ENCODE measurements at places on chromosomes 4 and X.

DNA sequence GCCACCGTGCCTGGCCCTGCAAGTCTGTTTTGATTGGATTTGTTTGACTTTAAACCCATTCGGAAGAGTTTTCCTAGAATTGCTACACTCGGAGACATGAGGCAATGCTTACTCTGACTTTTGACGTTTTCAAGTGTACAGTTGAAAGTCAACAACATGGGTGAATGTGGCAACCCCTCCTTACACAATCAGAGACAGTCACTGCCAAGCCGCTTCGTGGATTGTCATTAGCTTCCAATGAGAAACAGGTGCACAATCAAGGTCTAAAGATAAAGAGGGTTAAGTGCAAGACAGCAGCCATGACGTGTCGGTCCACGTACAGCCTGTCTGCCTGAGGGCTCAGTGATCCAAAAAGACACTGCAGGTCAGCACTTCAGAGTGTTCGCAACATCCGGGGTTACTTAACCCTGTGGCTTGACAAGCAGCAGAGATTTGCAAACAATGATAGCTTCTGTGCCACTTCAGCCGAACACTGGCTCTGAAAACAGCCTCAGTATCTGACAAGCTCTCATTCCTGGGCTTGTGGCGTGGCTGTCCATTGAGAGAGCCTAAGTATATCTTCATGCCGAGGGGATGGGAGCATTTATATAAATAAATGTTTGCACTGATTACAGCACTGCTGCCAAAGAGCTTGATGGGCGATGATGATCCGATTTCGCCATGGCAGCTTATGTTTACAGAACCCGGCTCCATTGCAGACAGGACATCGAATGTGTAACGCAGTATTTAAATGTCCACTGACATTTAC lies 180.0 kb downstream of the DHRSX start:
- no peak for DNase-seq

DNA sequence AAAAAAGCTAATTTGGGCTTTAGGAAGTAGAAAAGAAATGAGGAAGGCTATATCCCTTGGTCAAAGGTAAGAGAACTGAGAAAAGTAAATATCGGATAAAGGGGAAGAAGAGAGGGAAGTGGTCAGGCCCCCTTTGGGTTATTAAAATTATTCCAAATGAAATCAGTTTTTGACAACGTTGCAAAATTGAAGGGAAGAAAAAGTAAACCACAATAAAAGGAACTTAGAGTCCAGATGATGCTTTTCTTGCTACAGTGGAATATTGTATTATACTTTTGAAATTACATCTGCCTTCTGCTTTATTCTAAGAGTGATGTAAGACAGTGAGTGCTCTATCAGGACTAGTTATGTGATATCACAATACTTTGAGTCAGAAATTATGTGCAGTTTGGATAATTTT lies 59.4 kb upstream of the RBPJ start:
- no peak for DNase-seq

GRCh38 chr4:152180369-152180768 lies 355.5 kb downstream of the FBXW7 start:
- DNase-seq: no peak

- DNase-seq: no peak
Measured at GRCh38 chr4:184097241-184097605, 120.5 kb downstream of the ENPP6 start.

DNA sequence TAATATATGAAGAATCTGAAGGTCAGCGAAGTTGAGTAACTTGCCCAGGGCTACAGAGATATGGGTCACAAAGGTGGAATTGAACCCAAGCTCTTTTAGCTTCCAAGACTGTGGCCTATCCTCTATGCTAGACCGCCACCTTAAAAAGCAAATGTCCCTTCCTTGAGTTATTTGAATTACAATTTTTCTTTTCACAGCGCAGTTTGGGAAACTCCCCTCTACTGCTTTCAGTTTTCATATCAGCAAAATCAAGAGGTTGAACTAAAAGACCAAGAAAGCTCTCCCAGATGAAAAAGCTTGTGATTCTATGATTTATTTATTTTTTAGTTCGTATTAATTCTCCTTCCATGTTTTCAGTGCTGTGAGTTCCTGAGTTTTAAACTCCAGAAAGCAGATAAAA lies 174.5 kb upstream of the C1QTNF7 start:
- no peak for DNase-seq

DNA sequence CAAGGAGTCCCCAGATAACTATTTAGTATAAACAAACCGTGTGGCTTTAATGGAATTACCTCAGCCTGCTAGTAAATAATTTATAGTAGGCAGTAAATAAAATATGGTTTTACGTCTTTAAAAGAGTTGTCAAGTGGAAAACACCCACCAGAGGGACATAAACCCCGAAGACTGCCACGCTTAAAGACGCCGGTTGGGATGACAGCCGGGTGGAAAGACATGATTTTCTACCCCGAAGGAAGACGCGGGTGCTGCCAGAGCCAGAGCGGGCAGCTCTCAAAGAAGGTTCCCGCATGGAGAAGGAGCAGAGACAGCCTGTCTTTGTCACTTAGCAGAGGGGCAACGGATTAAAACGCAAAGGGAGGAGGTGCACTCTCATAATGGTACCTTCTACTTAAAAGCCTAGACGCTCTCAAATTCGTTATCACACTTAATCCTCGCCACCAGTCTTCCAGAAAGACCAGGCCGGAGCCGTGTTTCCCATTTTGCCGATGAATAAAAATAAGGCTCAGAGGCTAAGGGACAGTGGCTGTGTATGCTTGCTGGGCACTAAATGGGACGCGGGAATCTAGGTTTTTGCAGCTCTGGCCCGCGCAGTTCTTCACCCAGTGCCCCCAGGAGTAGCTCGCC lies 140.5 kb upstream of the ZIC3 start:
- DNase-seq: no peak

DNA sequence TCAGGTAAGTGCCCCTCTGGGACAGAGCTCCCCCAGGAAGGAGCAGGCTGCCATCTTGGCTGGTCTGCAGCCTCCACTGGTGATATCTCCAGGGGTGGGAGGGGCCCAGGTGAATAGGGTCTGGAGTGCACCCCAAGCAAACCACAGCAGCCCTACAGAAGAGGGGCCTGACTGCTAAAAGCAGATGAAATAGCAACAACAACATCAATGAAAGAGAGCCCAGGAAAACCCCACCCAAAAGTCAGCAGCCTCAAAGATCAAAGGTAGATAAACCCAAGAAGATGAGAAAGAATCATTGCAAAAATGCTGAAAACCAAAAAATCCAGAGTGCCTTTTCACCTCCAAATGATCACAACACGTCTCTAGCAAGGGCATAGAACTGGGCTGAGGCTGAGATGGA lies 92.5 kb upstream of the PAGE3 start:
- no peak for DNase-seq

DNA sequence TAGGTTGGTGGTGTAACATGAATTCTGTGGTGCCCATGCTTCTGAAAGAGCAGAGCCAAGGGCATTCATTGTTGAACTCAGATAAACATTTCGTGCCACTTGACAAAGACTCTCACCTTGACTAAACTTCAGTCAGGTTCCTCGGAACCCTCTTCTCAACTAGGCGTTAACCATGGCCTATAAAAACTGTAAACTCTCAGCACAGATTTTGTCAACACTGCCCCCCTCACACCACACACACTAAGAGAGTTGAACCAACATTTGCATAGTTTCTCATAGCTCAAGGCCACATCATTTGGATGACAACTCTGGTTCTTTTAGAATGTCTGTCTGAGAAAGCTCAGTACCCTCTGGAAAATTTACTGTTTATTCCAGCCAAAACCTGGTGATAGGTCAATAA lies 28.1 kb downstream of the CASP6 start:
- no peak for DNase-seq

- DNase-seq: no peak
Measured at GRCh38 chrX:68049466-68049865, 383.8 kb downstream of the OPHN1 start.

DNA sequence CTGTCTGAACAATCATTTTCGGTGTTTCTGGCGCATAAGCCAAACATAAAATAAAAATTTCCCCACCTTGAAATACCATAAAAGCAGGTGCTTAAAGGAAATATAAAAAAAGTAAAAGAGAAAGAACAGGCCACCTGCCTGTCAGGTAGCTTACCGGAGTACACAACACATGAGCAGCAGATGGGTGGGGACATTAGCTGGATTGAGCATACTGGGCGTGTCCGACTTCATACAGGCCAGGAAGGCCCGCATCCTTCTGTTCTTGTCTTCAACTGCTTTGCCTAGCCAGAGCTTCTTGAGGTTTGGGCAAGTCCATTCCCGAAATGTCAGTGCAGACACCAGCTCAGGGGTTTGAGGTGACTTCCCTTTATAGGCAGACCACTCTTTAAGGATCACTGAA lies 66.7 kb downstream of the FAM120C start:
- DNase-seq: no peak

DNA sequence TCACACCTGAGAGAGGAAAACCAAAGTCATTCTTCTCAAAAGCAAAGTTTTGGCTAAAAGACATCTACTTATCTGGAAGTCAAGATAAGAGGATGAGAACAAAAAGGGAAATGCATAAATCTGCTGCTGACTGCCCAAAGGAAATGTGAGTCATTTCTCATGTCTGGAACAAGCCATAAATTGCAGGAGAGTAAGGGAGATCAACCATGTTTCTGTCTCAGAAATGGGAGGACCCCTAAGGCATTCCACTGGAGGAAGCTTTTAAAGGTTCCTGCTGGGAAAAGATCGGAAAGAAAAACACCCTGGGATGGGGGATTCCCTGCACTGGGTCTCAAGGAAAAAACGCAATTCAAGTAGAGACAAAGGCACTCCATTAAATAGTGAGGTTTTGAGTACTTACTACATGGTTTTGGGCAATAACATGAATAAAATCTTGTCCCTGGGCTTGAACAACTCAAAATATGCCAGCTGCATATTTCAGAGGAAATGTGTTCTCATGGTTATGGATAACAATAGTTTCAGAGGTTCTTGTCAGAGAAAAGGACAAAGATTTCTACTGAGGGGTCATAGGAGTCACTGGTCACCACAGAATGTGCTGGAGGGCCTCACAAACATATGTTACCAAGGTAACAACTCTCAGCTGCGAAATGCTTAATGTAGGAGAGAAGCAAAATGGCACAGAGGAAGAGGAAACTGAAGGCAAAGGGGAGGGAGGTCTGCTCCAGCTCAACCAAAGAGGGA lies 19.3 kb downstream of the GPR143 start:
- no peak for DNase-seq

DNA sequence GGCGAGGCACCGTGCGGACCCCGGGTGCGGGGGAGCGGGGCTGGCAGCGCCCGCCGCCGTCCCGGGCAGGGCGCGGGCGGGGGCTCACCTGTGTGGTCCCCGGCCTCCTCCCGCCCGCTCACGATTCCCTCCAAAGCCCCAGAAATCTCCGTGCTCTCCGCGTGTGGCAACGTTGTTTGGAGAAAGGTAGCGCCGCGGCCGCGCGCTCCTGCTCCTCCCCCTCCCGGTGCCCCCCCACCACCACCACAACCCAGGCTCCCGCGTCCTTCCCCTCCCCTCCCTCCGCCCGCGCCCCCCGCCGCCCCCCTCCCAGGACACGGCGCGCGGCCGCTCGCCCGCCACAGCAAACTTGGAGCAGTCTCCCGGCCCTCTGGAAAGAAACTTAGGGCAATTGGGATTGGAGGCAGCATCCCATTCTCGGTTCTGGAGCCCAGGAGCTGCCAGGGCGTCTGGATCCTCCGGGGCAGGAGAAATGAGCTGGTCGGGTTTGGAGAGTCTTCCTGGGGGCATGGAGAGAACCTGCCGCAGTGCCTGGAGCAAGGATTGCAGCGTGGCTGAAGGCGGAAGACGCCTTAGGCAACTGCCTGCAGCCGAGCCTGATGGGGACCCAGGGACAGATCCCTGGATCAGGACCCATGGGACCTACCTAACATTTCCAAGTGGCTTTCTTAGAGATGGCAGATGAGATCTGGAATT lies 855 bp downstream of the KLF3 start:
- peak; percentile 22 for DNase-seq

DNA sequence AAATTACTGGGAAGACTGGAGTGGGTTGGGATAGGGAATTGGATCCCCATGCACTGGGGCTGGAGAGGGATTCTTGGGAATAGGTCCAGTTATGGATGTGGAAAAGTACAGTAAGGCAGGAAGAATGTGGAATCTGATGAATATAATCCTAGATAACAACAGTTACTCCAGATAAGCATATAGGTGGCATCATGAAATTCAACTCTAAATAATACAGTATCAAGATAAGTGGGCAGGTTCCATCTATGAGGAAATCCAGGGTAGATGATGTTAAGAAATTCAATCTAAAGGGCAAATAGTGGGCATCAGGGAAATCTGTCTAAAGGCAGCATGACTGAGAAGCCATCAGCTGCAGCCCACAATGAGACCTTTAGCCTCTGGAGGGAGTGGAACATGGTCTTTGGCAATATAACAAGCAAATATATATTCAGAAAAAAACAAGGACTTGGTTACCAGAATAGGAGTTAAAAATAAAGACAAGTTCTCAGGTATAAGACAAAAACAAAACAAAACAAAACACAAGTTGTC lies 1.2 kb downstream of the DTHD1 start:
- DNase-seq: no peak

DNA sequence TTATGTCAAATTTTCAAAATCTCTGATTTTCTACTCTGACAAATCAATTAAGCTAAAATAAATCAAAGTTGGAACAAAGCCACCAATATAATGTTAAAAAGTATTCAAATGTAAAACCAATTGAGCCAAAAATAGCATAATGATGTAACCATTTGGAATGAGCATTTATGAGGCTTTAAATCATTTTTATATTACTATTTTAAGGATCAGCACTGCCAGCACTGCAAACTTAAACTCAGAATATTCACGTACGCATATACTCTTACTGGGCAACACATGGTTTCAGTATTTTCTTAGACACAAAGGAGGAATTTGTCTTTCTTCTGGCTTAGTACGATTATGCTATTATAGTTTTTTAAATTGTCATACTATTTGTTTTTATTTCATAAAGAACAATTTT lies 52.2 kb downstream of the AFAP1 start:
- DNase-seq: no peak

GRCh38 chr4:86529436-86529835 lies 64.7 kb upstream of the PTPN13 start:
- DNase-seq: no peak

- DNase-seq: no peak
Measured at GRCh38 chrX:49846522-49846921, 17.4 kb downstream of the PAGE4 start.

GRCh38 chr4:47383829-47384427 lies 79.6 kb downstream of the COMMD8 start:
- no peak for DNase-seq
